ENCODE measurements at places on chromosomes 16 and 17. TPM values are rescaled to one million over a fixed set of nuclear protein-coding genes. Genes with fewer than 3 reads are reported as not detected.

The GSPT1 gene
- total RNA-seq, result 170 TPM

The CYGB gene
- 1.6 TPM for total RNA-seq

The DNAH9 gene
- 0.07 TPM for total RNA-seq

The KRT39 gene
- total RNA-seq, result not detected

The TPSAB1 gene
- total RNA-seq, result not detected

The ARL5C gene
- total RNA-seq, result not detected

The SLC16A13 gene
- total RNA-seq, result 6.5 TPM

The PERCC1 gene
- not detected for total RNA-seq

The RTN4RL1 gene
- 12.8 TPM for total RNA-seq

The GPR179 gene
- total RNA-seq, result 0.03 TPM

The ZNF385C gene
- total RNA-seq, result 0.22 TPM

The LGALS9B gene
- total RNA-seq, result not detected

The ABCC11 gene
- 0.17 TPM for total RNA-seq

The ANKRD40CL gene
- not detected for total RNA-seq

The MYH1 gene
- total RNA-seq, result not detected

The SDR42E1 gene
- 1.6 TPM for total RNA-seq

The MRPL10 gene
- total RNA-seq, result 110 TPM

The TBC1D3 gene
- total RNA-seq, result not detected

The OSGIN1 gene
- total RNA-seq, result 16.1 TPM

The KRT36 gene
- not detected for total RNA-seq

The RSKR gene
- 4.3 TPM for total RNA-seq

The LRRC36 gene
- not detected for total RNA-seq

The ANKFN1 gene
- 0.17 TPM for total RNA-seq

The NHLRC4 gene
- 0.20 TPM for total RNA-seq

The MARVELD3 gene
- 0.24 TPM for total RNA-seq

The SLC47A1 gene
- 20.2 TPM for total RNA-seq

The ZSCAN32 gene
- total RNA-seq, result 14.1 TPM

The KCNAB3 gene
- 2.9 TPM for total RNA-seq

The MMP25 gene
- total RNA-seq, result 0.90 TPM

The TLCD1 gene
- total RNA-seq, result 44.6 TPM

The EVI2B gene
- total RNA-seq, result 0.08 TPM

The OTOP3 gene
- total RNA-seq, result not detected

The MT3 gene
- 0.79 TPM for total RNA-seq

The EIF5A gene
- 1,618 TPM for total RNA-seq

The KDM8 gene
- total RNA-seq, result 2.2 TPM

The HNF1B gene
- 18.7 TPM for total RNA-seq

The USP43 gene
- total RNA-seq, result 3.9 TPM

The RNF166 gene
- 17.5 TPM for total RNA-seq

The STH gene
- total RNA-seq, result not detected

The KRT31 gene
- not detected for total RNA-seq

The TMEM114 gene
- total RNA-seq, result not detected

The KRTAP2-3 gene
- total RNA-seq, result 0.20 TPM

The KRTAP9-2 gene
- total RNA-seq, result not detected

The CTF1 gene
- total RNA-seq, result 0.17 TPM

The PYDC1 gene
- total RNA-seq, result not detected

The ITGB4 gene
- 97.6 TPM for total RNA-seq

The RNF222 gene
- total RNA-seq, result not detected

The DNAAF1 gene
- 0.46 TPM for total RNA-seq

The SPATA22 gene
- total RNA-seq, result not detected

The KRTAP2-1 gene
- total RNA-seq, result not detected

The PLSCR3 gene
- total RNA-seq, result 43.2 TPM

The FADS6 gene
- 0.09 TPM for total RNA-seq

All from A549 treated with Hydrocortisone at 1 μM for 4 hours (cell line).